ENCODE measurements at places on chromosomes 4 and X.

DNA sequence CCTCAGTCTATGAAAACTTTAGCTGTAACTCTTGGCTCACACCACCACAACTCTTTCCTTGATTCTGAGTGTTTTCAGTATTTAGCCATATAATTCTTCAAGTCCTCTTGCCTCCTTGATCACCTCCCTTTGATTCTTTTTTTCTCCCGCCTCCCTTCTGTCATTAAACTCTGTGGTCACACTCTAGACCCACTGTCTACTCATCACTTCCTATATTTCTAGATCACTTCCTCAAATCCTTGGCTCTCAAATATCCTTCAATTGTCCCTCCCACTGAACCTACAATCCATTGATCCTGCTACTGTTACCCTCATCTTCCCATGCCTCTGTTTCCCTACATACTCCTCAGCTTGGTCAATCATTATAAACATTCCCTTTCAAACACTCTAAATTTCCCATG, 12.4 kb upstream of the CXXC4 start:
- DNase-seq: no peak

GRCh38 chr4:83387012-83387411, 52.4 kb upstream of the HPSE start:
- DNase-seq: no peak

DNA sequence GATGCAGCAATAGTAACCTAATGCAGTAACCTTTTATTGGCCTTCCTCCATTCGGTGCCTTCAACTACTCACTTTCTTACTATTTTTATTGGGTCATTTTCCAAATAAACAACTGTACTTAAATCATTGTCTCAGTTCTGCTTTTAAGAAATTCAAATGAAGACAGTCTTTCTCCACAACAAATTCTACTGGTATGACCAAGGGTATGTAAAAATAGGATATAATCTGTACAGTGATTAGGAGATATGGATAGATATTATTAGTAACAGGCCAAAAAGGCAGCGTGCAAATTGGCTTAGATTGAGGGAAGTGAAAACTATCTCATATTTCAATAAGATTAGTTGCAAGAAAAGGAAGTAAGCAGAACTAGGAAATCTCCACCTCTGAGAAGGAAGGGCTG, 177.4 kb upstream of the PPP1R2C start:
- no peak for DNase-seq

DNA sequence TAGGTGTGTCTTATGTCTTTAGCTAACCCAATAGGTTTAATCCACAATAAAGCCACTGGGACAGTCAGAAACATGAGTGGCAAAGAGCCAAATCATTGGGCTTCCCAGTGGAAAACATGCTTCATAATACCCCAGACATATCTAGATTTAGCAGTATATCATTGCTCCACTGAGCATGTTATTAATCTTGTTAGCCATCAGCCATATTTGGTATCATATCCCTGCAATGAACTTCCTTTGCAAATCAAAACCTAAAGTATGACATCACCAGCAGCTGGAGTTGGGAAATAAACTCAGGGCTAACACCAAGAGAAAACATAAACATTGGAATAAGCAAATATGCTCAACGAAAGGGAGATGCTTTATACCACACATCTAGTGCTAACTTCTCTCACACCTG, 280.8 kb upstream of the NOCT start:
- no peak for DNase-seq
